ENCODE measurements at places on chromosomes 6 and 20. TPM values are rescaled to one million over a fixed set of nuclear protein-coding genes. Genes with fewer than 3 reads are reported as not detected.

Gene SIM1
- not detected for total RNA-seq

Gene LAMA4
- total RNA-seq, result 4.5 TPM

Gene GNAS-AS1
- total RNA-seq, result 0.42 TPM

Gene IRAK1BP1
- 2.2 TPM for total RNA-seq

DNA sequence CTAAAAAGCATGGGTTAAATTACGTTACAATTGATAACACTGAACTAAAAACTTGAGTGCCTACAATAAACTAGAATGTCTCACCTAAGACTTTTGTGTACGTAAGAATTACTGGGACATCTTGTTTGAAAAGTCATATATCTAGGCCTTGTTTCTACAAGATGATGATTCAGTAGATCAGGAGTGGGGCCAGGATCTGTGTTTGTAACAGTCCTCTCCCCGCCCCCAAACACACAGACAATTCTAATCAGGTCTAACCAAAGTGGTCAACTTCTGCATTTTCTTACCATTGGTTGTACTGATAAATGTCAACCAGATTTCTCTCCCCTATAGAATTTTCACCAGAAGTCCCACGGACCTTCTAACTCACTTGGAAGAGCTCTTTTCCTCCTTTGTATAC lies 56.9 kb downstream of the RAMACL start:
- DNase-seq, result no peak

- DNase-seq, result no peak
These were observed 253.1 kb upstream of the SUPT3H start for GRCh38 chr6:45630801-45631200.

- no peak for DNase-seq
These were observed 115.5 kb downstream of the TNFAIP3 start for GRCh38 chr6:137982418-137983189.

Gene PI16
- total RNA-seq, result 0.25 TPM

Gene PCMT1
- 77.2 TPM for total RNA-seq

Gene TAAR9
- not detected for total RNA-seq

DNA sequence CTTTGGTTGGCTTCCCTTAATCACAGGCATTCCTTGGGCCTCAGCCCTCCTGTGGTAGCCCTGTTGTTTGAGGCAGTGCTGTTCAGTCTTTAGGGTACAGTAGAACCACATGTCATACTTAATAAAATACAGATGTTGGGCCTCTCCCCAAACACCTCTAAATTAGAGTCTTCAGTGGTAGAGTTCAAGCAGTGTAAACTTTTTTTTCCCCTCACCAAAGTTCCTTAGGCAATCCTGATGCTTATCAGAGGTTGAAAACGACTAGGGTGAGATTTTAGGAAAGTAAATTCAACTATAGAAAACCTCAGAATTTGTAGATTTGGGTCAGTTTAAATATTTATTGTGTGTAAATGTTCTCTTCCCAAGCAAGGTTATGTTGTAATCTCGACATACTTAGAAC lies 44.6 kb downstream of the BLTP3A start:
- no peak for DNase-seq

Gene CD83
- total RNA-seq, result 0.75 TPM

Gene SGK2
- 33.8 TPM for total RNA-seq

Gene HUS1B
- 0.51 TPM for total RNA-seq

Gene RNF182
- total RNA-seq, result not detected

Gene SYCP2
- 0.84 TPM for total RNA-seq

- no peak for DNase-seq
These were observed 14.9 kb downstream of the IL17A start for GRCh38 chr6:52201046-52201445.

GRCh38 chr6:94636780-94637385 lies 940.5 kb upstream of the MANEA start:
- no peak for DNase-seq

DNA sequence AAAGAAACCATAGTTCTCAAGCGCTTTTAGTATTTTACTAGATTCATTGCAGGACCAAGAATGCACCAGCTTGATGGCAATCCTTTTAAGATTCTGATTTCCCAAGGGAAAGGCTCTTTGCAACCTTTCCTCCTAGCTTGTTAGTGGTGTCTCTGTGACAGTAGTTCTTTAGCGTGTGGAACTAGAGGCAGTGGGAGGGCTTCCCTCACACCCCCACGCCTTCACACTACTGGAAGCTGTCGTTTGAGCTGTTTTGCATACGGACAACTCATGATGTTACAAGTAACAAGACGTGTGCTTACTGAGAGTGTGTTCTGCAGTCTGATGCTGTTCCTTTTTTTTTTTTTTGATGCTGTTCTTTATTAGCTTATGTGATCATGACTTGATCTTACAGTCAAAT lies 34.1 kb downstream of the EYA4 start:
- DNase-seq, result no peak

GRCh38 chr20:38635721-38636288 lies 34.2 kb downstream of the ARHGAP40 start:
- no peak for DNase-seq

- no peak for DNase-seq
These were observed 257.8 kb downstream of the RNGTT start for GRCh38 chr6:88705601-88706000.

DNA sequence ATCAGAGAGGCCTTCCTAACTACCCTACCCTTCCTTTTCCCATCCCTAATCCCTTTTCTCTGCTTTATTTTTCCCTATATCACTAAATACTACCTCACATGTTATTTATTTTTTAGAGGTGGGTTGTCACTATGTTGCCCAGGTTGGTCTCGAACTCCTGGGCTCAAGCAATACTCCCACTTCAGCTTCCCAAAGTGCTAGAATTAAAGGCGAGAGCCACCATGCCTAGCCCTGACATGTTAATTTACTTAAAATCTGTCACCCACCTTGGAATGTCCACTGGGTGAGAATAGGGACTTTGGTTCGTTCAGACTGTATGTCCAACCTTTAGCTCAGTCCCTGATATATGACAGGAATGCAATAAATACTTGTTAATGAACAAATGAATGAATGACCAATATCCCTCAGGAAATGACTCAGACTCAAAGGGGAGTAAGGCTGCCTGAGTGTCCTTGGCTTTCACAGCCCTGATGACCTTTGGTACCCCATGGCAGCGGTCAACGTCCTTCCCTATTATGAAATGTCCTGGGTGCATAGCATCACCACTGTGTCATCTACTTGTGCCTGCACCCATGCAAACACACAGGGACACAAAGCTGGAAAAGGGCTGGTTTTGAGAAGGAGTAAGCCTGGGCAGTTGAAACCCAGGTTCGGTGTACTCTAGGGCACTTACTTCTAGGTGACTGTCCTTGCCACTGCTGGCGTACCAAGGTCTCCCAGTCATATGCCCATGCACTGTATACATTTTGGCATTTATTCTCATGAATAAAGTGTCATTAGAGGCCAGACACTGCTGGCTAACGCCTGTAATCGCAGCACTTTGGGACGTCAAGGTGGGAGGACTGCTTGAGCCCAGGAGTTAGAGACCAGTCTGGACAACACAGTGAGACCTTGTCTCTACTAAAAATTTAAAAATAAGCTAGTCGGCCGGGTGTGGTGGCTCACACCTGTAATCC lies 26.5 kb downstream of the BCL2L1 start:
- DNase-seq, result no peak

DNA sequence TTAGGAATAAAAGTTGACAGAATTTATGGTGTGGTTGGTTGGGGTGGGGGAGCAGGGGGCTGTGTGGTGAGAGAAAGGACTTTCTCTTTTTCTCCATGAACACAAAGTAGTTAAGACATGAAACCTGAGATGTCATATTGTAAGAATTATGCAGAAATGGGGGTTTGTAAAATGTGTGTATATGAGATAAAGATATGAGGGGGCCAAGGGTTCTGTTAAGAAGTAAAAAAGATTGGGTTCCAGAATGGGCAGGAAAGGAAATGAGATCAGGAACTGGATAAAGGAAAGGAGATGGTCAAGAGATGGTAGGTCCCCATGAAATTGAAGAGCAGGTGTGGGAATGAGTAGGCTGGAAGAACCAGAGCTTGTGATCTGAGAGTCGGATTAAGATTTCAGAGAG lies 9.7 kb downstream of the RNF146 start:
- DNase-seq, result no peak

DNA sequence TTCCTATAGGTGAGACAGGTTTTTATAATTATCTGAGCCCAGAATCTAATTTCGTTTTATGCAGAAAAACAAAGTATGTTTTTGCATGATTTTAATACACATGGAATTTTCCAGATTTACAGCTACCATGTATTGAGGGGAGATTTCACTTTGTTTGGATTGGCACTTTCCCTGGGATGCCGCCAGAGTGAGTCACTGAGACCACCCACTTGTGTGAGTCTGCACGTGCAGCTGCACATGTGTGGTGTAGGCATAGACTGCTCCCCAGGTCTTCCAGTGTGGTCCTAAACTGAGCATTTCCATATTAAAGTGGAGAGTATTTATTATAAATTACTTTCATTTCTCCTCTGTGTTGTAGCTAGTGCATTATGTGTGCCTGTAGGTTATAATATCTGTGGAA lies 186.8 kb downstream of the UBE3D start:
- no peak for DNase-seq

Gene PRSS35
- 3.3 TPM for total RNA-seq

Gene ULBP3
- total RNA-seq, result 0.92 TPM

Gene TCP11
- 0.19 TPM for total RNA-seq

Gene BPIFB4
- total RNA-seq, result not detected

Gene CRIP3
- 1.6 TPM for total RNA-seq

DNA sequence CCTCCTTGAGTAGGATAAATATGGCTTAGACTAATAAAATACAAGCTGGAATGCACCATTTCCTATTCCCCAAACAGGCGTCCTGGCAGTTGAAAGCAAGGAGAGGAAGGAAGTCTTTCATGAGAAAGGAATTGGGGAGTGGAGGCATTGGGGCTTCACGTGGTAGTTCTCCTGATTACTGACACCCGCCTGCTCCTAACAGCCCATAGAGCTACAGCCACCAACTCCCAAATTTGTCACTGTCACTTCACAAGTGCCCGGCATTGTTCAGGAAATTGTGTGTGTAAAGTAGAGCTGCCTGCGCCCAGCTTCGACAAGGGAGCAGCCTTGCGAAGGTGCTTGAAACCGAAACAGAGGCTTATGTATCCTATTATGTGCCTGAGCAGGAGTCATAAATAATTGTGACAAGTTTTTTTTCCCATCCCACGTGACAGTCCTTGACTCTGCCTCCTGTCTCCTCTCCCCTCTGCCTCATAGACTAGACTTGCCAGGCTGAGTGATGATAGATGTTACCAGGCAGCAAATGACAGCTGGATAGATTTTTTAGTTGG lies 301.7 kb upstream of the ZFP64 start:
- no peak for DNase-seq

Gene TBXT
- not detected for total RNA-seq

- no peak for DNase-seq
These were observed 251.6 kb downstream of the PHF3 start for GRCh38 chr6:63887002-63887751.

Gene ADGRF1
- not detected for total RNA-seq
